ENCODE measurements at places on chromosomes 2 and 18.

GRCh38 chr2:231245249-231246094 is 47.0 kb downstream of the ARMC9 start:
- DNase-seq, result no peak

GRCh38 chr18:62880673-62881364 is 165.5 kb downstream of the PHLPP1 start:
- no peak for DNase-seq

DNA sequence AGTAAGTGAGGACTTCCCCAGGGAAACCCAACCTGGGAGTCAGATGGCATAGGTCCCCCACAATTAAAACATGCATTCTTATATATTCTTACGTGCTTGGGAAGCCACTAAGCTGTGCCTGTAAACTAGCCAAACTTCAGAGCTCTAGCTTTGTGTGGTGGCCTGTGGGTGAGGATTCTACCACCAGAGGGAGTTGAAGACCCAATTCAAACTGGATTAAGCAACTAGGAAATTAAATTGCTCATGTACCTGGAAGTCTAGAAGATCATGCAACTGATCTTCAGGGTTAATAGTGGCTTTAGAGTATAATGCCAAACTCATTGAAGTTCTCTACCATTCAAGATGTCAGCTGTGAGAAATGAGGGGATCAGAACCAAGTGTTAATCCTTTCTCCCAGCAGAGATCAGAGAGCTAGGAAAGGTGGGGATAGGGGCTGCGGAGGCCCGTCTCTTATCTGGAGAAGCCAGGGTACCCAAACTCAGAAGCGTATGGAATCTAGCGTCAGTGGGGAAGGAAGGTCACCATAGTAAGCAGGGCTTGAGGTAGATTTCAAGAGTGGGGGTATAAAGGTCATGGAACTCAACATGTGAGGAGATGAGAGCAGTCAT is 53.2 kb upstream of the CCDC85A start:
- no peak for DNase-seq

- DNase-seq, result no peak
These were observed 8.6 kb upstream of the SMAD4 start for GRCh38 chr18:51021226-51021965.

- DNase-seq, result no peak
These were observed 1109.7 kb downstream of the SOCS6 start for GRCh38 chr18:71398531-71398930.

DNA sequence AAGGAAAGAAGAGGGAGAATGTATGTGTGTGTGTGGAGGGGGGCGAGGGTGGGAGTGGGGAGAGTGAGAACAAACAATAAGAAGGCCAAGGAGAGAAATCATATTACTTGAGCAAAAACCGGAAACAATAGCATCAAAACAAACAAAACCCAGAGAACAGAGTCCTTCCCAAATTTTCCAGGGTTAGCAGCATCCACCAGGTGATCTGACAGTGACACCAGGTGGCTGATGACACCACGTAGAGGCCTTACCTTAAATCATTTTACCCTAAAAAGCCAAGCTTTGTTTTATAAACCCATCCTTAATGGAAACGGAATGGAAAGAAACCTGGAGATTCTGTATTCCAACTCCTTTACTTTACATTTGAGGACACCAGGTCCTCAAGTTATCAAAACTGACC is 42.9 kb downstream of the CDCA7 start:
- no peak for DNase-seq

- no peak for DNase-seq
These were observed 7.6 kb upstream of the NFE2L2 start for GRCh38 chr2:177271981-177272666.

GRCh38 chr2:62458206-62458641 is 47.8 kb downstream of the TMEM17 start:
- no peak for DNase-seq

DNA sequence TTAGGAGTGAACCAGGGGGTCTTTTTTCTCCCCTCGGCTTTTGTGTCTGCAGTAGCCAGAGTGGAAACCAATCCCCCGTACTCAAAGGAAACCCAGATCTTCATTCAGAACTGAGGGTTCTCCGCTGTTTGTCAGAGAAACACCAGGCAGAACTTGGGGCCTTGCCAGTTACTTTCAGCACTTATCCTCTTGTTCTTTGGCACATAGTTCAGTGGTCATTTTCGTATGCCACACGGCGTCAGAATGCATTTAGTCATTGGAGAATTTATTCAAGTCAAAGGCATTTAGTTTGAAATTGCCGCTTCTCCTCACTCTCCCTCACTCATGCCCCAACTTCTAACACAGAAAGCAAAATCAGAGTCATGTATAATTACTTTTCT is 102.9 kb downstream of the CABLES1 start:
- DNase-seq, result no peak

- no peak for DNase-seq
These were observed 372.8 kb upstream of the UBE2E3 start for GRCh38 chr2:180607514-180608049.

DNA sequence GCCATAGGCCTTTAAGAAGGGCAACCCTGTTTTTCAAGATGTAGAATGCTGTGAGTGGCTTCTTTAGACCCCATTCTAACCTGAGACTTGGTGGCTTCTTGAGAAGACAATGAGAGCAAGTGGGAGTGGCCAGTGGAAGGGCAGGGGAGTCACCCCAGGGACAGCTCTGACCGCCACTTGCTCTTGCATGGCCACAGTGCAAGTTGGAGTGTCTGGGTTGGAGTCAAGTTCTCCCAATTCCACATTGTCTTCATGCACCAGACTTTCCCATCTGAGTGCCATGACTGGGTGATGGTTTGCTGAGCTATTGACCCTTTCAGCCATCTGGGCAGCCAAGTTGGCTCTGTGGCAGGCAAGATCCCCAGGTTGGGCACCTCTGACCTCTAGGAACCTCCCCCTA is 148.0 kb upstream of the SKOR2 start:
- DNase-seq, result no peak

- DNase-seq, result no peak
These were observed 280.3 kb upstream of the NRP2 start for GRCh38 chr2:205402011-205402410.

DNA sequence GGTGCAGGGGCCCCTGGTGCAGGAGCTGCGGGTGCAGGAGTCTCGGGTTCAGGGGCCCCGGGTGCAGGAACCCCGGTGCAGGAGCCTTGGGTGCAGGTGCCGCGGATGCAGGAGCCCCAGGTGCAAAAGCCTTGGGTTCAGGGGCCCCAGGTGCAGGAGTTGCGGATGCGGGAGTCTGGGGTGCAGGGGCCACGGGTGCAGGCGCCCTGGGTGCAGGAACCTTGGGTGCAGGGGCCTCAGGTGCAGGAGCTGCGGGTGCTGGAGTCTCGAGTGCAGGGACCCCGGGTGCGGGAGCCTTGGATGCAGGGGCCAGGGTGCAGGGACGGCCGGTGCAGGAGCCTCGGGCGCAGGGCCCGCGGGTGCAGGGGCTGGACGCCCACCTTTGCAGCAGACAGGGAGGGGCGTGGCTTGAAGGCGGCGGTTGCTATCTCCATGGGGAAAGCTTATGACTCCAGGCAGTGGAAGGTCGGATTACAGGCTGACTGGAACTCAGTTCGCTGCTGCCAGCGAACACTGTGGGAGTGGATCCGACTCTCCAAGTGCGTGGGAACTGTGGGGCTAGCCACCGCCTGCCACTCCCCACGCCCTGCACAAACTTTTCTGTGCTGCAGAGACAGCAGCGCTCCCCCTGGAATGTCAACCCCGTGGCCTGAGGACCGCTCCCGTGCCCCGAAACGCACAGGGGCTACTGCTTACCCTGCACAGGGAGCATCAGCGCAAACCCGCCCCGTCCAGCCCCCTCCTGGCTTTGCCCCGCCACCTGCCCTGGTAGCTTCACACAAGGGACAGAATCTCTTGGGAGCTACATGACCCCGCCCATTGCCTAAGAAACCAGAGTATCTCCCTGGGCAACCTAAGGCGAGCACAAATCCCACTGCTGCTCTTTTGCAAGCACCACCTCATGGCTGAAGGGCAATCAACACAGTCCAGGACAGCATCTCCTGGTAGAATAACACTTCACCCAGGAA is 40.3 kb downstream of the COPS9 start:
- no peak for DNase-seq

- no peak for DNase-seq
These were observed 342.9 kb downstream of the PARD3B start for GRCh38 chr2:204888222-204888621.

DNA sequence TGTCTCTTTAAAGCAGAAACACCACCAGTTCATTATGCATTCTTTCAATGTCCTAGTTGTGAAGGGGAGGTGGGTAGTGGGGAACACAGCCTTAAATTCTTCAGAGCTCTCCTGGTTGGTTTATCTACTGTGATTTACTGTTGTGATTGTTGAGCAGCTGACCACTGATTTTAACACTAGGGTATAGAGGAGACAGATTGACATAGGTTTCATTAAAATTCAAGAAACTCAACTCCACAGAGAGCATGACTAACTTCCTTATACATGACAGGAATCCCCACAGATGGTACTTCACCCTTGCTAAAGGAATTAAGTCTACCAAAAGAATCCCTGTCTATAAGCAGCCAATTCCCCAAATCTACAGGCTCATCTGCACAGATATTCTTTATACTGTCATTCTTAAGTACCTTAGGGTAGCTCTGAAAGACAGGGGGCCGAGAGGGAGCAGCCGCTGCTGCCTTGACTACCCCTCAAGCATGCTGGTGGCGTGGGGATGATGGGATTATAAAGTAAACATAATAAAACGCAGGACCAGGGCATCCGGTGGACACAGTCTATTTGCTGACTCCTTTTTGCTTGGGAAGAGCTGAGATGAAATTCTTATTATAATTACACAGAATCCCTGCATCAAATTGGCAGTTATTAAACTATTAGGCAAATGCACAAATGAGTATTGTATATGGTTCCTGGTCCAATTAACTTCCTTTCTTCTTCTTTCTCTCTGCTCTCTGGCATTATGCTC is 1377.6 kb upstream of the PIK3C3 start:
- no peak for DNase-seq

DNA sequence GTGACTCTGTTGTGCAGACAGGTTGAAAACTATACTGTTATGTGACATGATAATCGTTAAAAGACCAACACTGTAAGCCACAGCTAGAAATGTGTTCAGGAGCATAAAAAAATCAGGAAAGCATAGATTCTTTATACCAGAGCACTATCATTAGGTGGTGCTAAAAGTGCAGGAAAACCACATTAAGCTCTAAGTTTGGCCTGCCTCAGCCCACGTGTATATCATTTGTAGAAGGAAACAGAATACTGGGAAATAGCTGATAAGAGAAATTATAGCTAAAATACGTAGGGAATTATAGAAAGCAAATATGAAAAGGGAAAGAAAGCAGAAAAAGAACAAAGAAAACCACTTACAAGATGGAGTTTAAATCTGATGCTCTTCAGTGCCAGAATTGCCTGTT is 26.5 kb upstream of the C2orf74 start:
- no peak for DNase-seq

DNA sequence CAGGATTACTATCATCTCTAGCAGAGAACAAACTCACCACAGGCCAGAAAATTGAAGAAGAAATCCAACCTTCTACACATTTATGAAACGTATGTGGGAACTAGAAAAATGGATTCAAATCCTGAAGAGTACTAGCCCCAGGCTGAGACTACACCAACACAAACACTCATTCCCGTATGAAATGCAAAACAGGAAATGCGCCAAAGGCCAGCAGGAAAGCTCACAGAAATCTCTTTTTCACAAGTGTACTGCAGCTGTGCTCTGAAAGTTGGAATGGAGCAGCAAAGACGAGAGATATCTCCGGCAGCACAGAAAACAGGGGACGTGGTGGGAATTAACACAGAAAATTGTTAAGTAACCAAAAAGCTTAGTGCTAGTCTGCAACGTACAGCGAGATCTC is 913.5 kb downstream of the TDRD15 start:
- no peak for DNase-seq

DNA sequence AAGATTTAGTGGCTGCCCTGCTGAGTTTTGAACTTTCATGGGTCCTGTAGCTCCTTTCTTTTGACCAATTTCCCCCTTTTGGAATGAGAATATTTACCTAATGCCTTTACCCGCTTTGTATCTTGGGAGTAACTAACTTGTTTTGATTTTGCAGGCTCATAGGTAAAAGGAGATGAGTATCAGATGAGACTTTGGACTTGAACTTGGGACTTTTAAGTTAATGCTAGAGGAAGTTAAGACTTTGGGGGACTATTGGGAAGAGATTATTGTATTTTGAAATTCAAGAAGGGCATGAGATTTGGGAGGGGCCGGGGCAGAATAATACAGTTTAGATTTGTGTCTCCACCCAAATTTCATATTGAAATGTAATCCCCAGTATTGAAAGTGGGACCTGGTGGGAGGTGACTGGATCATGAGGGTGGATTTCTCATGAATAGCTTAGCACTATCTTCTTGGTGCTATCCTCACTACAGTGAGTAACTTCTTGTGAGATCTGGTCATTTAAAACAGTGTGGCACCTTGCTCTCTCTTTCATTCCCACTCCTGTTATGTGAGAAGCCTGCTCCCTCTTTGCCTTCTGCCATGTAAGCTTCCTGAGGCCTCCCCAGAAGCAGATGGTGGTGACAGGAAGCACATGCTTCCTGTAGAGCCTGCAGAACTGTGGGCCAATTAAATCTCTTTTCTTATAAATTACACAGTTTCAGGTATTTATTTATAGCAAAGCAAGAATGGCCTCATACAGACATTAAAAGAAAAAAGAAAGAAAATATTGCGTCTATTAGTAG is 6.1 kb downstream of the ADI1 start:
- DNase-seq, result no peak

DNA sequence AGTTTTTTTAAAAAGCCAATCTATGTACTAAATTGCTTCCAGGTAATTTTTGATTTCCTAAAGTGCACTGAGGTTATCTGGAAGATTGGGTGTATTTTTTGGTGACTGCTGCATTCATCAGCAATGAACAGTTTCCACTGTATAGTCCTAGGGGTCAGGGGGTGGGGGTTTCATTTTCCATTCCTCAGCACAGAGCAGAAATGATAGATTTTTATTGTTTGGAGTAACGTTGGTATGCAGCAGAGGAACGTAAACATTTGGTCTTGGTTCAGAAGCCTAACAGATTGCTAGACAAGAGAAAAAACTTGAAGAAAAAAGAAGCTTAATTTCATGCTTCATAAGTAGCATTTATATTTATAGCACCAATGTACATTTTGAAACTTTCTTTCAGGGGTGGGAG is 54.9 kb downstream of the ZCCHC2 start:
- DNase-seq, result no peak

- no peak for DNase-seq
These were observed 1.4 kb downstream of the UGT1A5 start for GRCh38 chr2:233714121-233714520.

- DNase-seq, result no peak
These were observed 36.1 kb upstream of the TWIST2 start for GRCh38 chr2:238811759-238812158.

- no peak for DNase-seq
These were observed 39.5 kb upstream of the FHL2 start for GRCh38 chr2:105438104-105438929.

- DNase-seq, result no peak
These were observed 31.0 kb upstream of the TNS1 start for GRCh38 chr2:218033590-218034496.

GRCh38 chr2:36415381-36416022 is 59.9 kb downstream of the CRIM1 start:
- no peak for DNase-seq
